Activated CD8-positive, alpha-beta T cell treated with anti-CD3 and anti-CD28 coated beads, Interleukin-2, amount 10 ng/mL, durations not matched to agents 7 days and 5 days (primary cell): ENCODE measurements at places on chromosomes 1 and 21. TPM values are rescaled to one million over a fixed set of nuclear protein-coding genes. Genes with fewer than 3 reads are reported as not detected.

The TNNI3K gene
- not detected for total RNA-seq

GRCh38 chr1:30378991-30379581, 344.3 kb downstream of the MATN1 start:
- H3K4me3 ChIP-seq = no peak overlapping the region
- no peaks in the 10 kb centered on the region for H3K36me3 ChIP-seq
- H3K4me1 ChIP-seq = peaks cover 1% of the 10 kb centered on the region
- H3K27me3 ChIP-seq = no peaks in the 10 kb centered on the region

DNA sequence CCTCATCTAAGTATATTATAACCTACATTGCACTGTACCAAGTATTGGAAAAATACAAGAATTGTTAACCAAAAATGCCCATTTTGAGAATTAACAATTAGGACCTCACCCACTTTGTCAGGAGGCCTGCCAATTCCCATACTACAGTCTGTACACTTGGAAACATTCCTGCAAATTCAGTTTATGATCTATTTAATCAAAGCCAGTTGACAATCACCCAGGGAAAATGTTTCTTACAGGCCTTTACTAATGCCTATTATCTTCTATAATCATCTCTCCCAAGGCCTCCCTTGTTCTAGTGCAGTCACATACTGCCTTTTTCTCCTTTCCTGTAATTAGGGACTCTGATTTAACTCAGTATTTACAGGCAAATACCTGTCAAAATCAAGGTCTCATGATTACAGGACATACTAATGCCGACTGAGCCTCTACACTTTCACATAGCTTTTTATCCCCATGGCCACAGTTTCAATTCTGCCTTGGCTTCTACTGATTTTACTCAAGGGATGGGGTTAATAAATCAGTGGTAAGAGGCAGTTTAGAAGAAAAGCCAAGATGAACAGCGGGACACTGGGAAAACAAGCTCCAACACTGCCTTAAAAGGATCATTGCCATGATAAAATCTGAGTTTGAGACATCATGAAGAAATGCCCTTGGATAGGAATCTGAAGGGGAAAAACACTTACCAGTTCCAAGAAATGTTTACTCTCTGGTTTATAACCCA, 338.7 kb downstream of the VAV3 start:
- no peak overlapping the region for H3K27ac ChIP-seq
- no peaks in the 10 kb centered on the region for H3K27me3 ChIP-seq
- H3K36me3 ChIP-seq = no peaks in the 10 kb centered on the region
- no peak for DNase-seq

The DR1 gene
- total RNA-seq = 94.1 TPM

The CFAP141 gene
- total RNA-seq = not detected

- H3K27me3 ChIP-seq = no peaks in the 10 kb centered on the region
- no peaks in the 10 kb centered on the region for H3K4me1 ChIP-seq
- no peak overlapping the region for H3K27ac ChIP-seq
- no peak overlapping the region for H3K4me3 ChIP-seq
- no peak for DNase-seq
Observed at GRCh38 chr1:68255301-68255700, 23.0 kb upstream of the WLS start.
